Immature natural killer cell (primary cell): ENCODE measurements at places on chromosomes 2 and 18. TPM values are rescaled to one million over a fixed set of nuclear protein-coding genes. Genes with fewer than 3 reads are reported as not detected.

The TEKT4 gene
- polyA plus RNA-seq: not detected

The MYL1 gene
- polyA plus RNA-seq: not detected

The STAT4 gene
- polyA plus RNA-seq: 80.6 TPM

- no peak for DNase-seq
Observed at GRCh38 chr2:13537771-13538349, 821.1 kb downstream of the TRIB2 start.

- no peak for DNase-seq
Observed at GRCh38 chr2:128786316-128786715, 467.6 kb upstream of the HS6ST1 start.

GRCh38 chr18:62857263-62857976 is 142.1 kb downstream of the PHLPP1 start:
- no peak for DNase-seq

DNA sequence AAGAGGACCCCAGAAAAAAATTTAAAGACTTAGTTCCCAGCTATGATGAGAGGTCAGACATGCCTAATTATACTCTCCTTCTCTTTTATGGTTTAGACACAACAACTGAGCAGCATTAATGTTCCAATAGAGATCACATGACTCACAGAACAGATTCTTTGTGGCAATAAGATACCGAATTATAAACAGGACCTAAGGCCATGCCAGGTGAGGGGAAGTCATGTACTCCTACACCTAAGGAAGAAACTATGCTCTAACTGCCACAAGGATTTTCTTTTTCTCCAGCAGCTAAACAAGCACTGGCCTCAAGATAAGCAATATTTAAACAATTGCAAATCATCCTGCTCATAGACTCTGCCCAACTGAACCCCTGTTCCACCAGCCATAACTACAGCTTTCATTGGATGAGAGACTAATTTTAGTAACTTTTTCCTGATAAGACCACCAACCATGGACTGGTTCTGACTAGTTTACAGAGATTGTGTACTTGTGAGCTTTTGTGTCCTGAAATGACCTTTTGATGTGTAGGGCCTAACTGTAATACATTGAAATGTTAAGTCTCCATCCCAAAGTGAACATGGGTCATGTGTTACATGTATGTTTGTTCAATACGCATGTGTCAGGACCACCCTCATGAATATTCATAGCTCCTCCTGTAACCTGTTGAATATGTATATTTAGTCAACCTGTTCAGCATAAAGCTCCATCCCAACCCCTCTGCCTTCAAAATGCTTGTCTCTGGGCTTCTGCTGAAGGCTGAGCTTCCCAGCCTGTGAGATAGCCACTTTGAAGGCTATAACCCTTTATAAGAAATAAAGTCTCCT is 21.6 kb upstream of the NFE2L2 start:
- no peak for DNase-seq

- peak; percentile 67 for DNase-seq
Observed at GRCh38 chr18:62331581-62332356, 6.7 kb downstream of the TNFRSF11A start.

- no peak for DNase-seq
Observed at GRCh38 chr2:120599072-120599471, 136.6 kb upstream of the GLI2 start.

DNA sequence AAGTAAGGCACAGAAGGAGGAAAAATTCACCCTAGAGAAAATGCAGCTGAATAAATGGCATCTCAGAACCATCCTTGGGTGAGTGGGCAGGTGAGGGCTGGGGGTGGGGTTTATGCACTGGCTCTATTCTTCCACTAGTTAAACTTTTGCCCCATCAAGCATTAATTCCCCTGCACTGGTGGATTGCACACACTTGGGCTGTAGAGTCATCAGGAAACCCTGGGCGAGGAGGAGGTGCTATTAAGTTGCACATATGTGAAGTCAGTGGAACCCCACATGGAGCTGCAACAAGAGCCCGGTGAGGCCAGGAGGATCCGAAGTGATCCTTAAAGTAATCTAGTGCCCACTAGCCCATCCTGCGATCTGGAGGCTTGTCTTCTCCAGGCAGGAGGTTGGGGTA is 6.8 kb upstream of the DNAJB2 start:
- no peak for DNase-seq

DNA sequence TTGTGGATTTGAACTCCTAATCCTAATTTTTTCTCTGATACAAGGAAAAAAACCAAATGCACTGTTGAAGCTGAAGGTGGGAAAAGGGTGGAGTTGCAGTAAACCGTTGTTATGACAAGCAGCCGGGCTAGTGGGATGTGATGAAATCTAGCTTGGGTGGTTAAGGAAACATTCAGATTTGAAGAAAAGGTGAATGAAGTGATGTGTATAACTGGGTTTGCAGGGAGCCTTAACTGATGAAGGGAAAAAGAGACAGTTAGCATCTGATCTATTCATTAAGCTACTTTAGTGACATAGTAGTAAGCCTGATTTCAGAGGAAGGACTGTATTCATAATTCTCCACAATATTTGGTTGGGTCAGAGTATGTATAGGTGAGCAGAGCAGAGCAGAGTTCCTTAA is 3.5 kb downstream of the EML6 start:
- DNase-seq: no peak

- no peak for DNase-seq
Observed at GRCh38 chr18:58213440-58213839, 169.4 kb downstream of the NEDD4L start.

GRCh38 chr2:128986867-128987268 is 668.2 kb upstream of the HS6ST1 start:
- DNase-seq: no peak
